ENCODE measurements at places on chromosomes 3 and 15.

DNA sequence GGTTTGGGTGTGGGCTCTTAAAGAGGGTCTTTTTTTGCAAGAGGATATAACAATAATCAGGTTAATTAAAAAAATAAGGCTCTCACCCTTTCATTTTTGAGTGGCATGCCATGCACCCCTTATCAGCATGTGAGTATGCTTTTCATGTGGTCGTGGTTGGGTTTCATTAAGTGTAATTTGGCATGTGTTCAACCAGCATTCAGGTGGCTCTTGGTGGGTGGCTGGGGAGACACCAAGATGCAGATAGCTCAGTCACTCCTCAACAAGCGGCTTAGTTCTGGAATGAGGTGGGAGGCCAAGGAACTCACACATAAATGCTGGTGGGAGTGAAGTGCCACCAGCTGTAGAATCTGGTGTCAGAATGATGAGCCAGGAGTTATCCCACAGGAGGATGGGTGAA, 66.8 kb downstream of the FLNB start:
- no peak for DNase-seq

- no peak for DNase-seq
Measured at GRCh38 chr3:182216311-182216970, 504.7 kb downstream of the SOX2 start.

GRCh38 chr3:79729096-79729495, 38.7 kb downstream of the ROBO1 start:
- DNase-seq, result no peak

DNA sequence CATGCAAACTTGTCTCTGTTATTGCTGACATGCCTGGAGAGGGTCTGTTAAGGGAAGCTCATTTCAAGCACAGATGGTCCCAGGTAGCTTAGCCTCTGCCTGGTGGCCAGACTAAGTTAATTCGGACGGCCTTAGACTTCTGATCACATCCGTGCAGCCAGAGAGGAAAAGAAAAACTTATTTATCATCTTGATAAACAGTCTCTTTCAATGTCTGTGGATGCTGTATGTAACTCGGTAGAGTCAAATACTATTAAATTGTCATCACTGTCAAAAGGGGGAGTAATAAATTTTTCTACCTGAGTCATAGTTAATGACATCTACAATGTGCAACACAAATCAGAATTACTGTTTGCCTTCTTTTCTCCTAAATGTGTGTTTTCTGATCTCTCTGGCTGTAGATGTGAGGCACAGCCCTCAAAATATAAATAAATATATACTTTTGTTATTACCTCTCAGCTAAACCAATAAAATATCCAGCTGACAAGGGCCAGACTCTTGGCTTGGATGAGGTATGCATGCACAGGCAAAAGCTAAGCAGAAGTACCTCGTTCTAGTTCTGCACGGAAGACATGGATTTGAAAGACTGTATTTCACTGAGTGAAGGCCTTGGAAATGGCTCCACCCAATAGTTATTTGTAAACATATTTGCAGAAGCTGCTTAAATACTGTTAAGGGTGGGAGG, 530.0 kb downstream of the TAFA4 start:
- no peak for DNase-seq

DNA sequence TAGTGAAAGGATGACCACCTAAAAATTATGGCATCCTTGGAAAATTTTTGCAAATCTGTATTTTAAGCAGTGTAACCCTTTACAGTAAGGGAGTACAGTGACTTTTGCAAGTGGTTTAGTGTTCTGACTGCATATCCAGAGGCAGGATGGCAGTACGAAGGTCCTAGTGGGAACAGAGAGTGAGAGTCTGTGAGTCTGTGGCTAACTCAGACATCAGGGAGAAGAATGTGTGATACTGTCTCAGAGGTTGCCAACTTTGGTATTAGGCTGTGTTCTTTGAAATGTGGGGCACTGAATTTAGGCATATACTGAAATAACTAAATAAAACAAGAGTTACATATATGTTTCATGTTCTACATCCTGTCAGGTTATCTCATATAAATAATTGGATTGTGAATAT, 25.7 kb downstream of the PRKCI start:
- no peak for DNase-seq

DNA sequence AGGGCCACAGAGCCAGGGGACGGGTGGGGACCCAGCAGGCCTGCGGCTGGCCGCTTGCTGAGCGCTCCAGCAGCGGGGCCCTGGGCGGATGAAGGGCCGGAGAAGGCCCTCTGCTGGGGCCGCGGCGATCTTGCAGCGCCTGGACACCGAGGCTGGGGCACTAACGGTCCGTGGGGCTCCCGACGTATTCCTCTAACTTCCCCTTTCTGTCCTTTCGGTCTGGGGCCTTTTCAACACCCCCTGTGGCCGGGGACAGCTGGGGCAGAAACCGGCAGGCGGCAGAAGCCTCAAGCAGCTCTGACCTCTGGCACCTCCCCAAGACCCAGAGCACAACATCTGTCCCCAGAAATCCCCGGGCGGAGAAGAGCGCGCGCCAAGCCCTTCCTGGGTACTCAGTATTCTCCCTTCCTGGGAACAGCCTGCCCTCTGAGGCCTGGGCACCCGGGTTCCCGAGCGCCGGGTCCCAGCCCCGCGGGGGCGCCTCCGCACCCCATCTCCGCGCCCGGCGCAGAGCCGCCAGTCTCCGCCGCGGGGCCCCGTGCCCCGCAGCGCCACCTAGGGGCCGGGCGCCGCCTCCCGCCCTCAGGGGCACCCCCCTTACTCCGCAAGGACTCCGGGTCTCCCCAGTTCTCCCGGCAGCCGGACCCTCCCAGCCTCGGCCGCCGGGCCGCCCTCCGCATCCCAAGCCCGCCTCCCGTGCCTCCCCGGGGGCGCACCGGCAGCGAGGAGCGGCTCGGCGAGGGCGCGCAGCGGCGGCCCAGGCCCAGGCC, 582 bp upstream of the SLCO3A1 start:
- DNase-seq, result peak; percentile 40

GRCh38 chr3:170848292-170848917, 21.6 kb downstream of the RPL22L1 start:
- DNase-seq, result no peak

DNA sequence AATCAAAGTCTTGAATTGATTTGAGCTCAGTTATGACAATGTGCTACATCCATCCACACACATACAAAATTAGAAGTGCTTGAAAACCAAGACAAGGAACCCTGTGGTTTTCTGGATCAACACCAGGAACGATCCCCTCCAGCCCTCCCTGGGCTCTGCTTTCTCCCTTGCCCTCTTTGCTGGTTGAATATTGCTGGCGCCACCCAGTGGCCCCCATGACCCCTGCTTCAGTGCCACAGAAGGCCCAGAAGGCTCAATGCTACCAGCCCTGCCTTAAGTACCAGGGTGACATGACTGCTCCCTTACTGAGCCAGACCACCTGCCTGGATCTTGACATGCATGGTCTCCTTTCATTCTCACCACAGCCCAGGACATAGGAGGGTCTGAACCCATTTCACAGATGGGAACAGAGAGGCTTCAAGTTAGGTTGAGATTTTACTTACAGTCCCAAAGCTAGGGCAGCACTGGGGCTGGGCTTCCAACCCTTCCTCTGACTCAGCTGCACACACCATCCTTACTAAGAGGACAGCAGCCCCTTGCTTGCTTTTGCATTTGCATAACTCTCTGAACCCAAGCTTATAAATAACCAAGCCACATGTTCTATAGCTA, 15.0 kb downstream of the IL12A start:
- no peak for DNase-seq

DNA sequence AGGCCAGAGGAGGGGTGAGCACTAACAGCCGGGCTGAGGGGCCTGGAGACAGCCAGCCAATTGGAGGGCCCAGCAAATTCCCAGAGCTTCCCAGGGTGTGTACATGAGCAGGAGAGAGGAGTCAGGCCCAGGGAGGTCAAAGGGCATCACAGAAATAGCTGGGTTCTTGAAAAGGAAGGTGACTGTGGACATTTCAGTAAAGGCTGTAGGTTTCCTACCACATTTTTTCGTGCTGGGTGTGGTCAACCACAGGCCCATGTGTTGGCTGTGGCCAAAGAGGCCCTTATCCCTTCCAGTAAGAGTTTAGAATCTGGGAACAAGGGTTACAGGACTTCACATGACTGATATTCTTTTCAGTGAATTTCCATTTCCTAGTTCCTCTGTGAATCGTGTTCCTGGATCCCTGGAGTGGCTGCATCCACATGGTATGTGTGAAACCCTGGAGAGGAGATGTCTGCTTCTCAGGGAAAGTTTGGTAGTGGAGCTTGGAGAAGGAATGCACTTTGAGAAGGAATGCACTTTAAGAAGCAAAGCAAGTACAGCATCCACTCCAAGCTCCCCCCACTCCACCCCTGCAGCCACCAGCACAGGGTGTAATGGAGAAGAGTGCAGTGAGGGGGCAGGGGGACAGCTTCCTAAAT, 73.2 kb upstream of the HEG1 start:
- DNase-seq, result no peak

GRCh38 chr3:183283886-183284285, 30.8 kb downstream of the B3GNT5 start:
- no peak for DNase-seq

DNA sequence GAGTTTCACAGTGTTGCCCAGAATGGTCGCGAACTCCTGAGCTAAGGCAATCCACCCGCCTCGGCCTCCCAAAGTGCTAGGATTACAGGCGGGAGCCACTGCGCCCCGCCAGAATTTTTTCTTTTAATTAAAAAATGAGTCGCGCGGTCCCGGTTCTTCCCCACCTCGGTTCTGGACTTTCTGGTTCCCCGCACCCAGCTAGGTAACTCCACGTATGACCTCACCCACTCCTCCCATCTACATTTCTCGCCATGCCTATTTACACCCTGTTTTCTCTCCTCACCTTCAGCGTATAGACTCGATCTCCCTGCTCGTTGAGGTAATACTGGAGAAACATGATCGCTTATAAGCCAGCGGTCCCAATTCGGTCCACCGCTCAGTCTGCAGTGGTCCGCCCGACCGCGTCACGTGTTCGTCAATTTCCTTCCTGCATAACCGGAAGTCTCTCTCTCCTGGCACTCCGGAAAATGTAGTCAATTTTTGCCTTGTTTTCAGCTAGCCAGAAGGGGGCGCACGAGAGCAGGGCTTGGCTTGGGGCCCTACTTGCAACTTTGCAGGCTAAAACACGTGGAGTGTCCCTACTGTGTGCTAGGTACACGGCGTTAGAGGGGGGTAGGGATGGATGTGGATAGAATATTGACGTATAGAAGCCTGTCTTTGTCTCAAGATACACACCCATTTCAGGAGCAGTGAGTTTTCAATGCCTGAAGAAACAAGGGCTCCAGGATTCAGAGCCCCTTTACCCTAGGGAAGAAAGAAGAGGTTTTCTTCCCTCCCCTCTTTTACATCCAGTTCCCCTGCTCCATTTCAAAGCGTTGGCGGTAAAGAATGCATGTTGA, at the start of the genes NOP10 and NUTM1:
NOP10 (minus strand) TSS at position 400 of the 839 bp plus-strand sequence; CDS start at position 337, 63 bp downstream.
NUTM1 (plus strand) TSS at position 579 of the 839 bp plus-strand sequence. CDS start 382 bp downstream, outside the sequence.
- DNase-seq, result peak; percentile 80

DNA sequence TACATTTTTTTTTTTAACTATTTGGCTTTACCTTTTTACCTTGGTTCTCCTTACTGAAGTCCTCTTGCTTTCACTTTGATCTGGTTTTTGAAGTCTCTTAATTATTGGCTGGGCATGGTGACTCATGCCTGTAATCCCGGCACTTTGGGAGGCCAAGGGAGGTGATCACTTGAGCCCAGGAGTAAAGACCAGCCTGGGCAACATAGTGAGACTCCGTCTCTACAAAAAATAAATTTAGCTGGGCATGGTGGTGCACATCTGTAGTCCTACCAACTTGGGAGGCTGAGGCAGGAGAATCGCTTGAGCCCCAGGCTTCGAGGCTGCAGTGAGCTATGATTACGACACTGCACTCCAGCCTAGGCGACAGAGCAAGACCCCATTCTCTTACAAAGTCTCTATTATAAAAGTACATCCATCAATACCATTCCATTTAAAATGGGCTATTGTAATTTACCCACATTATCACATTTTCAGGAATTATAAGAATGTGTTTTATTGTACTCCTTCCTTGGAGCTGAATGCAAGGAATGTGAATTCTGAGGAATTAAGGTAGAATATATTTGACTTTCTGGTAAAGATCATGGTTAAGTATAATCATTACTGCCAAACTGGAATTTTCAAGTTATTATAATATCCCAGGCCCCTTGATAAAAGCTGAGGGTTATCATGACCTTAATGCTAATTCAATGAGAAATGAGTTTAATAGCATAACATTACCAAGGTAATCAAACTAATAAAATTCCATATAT, 49.0 kb downstream of the MSL2 start:
- DNase-seq, result no peak

DNA sequence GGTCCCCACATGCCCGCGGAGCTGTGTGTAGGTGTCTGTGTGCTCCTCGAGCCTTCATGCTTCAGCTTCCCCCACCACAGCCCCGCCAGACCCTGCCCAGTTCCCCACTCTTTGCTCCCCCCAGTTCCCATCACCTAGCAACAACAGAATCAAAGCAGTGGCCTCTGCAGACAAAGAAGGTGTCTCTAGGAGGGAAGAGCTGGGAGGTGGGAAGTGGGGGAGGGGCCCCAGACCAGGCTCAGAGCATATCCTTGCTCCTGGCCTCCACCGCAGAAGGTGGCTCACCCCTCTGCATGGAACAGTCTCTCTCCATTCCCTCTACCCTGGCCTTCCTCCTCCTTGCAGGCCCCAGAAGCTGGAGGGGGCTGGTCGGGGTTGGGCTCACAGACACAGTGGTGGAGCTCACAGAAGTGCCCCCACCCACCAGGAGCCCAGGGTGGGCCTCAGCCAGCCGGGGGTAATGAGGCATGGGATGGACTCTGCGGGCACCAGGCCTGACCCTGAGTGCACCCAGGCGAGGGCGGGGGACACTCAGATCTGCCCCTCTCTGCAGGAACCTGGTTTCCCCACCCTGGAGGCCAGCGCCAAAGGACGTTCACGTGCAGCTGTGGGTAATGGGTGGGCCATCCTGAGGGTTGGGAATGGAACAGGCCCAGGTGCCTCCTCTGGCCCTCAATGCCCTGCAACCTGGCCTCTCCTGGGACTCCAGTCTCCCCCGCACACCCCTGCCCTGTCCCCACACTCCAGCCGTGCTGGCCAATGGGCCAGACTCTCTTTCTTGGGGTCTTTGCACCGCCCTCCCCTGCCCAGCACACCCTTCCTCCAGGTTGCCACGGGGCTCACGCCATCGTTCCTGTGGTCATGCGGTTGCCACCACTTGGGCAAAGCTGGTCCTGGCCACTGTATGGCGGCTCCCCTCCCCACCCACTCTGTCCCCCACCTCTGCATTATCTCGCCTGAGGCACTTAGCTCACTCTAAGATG, 53.4 kb downstream of the TPRA1 start:
- DNase-seq, result no peak

GRCh38 chr3:43618142-43618541, 3.7 kb downstream of the ANO10 start:
- no peak for DNase-seq
